ENCODE measurements at places on chromosomes 5 and 9.

- no peak for DNase-seq
Observed at GRCh38 chr5:168269937-168270330, 21.5 kb upstream of the WWC1 start.

GRCh38 chr5:119250946-119251901 is 104.6 kb upstream of the TNFAIP8 start:
- DNase-seq: no peak

DNA sequence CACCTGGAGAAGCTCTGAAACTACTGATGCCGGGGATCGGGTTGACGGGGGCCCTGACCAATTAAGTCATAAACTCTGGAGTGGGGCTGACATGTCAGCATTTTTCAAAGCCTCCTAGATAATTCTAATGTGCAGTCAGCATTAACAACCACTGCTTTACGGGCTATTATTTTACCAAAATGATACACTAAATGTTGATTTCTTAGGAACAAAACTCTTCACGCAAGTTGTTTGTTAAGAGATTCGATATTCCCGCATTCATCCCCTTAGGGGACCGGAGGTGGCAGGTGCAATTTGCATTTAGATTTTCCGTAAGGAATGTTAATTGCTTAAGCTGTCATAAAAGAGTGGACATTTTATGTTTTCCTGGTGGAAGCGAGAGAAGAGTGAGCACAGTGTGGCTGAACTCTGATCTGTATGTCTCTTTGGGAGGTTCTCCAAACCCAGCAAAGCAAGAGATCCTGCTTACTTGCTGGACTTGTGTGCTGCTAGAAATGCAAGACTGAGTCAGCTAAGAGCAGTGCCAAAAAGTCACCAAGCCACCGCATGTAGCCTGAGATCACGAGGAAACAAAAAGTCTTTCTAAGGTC is 77.6 kb downstream of the UGCG start:
- DNase-seq: no peak

GRCh38 chr5:97903742-97904141 is 720.7 kb upstream of the RIOK2 start:
- DNase-seq: no peak

GRCh38 chr5:10594591-10595210 is 30.8 kb downstream of the ANKRD33B start:
- DNase-seq: peak; percentile 93

DNA sequence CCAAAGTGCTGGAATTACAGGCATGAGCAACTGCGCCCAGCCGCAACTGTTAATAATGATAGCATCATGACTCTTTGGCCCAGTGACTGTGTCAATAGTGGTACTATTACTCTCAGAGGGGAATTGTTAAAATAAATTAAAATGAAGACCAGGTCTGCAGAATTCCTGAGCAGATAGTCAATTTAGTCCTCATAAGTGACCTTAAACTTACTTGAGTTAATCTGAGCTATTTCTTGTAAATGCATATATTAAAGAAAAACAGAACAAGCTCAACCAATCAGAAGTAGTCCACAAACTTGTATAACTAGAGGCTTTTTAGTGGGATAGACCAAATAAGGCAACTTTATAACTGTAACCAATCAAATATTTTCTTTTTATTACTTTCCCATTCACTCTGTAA is 1.7 kb upstream of the RECK start:
- DNase-seq: no peak

DNA sequence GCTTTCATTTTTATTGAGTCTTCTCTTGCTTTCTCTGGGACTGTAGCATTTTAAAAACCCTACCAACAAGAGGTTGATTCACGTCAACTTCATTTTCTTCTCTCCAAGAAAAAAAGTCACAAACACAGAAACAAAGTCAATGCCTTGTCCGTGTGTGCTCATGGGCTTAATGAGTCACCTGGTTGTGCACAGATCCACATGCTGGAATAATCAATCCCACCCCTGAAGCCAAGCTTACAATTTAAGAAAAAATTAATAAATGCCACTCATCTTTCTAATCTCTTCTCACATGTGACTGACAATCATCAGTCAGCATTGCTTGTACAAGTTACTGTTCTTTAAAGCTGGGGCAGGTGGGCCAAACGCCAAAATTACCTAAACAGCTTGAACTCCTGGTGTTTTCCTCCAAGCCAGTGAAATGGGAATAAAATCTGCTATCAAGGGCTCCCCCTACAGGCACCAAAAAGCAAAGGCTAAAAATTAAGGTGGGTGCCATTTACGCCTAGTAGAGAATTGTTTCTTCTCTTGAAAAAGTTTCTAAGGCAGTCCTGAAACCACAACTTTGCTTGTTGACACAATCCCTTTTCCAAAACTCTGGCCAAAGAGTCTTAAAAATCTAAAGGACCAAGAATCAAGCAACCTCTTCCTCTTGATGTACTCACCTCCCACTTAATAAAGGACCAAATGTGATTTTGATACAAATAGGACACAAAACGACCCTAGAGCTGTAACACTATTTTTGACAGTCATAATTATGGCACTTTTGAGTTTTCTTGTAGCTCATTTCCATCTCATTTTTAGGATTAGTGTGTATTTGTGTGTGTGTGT is 21.3 kb downstream of the TRMO start:
- peak; percentile 42 for DNase-seq

GRCh38 chr9:121736934-121737462 is 85.6 kb downstream of the DAB2IP start:
- no peak for DNase-seq

DNA sequence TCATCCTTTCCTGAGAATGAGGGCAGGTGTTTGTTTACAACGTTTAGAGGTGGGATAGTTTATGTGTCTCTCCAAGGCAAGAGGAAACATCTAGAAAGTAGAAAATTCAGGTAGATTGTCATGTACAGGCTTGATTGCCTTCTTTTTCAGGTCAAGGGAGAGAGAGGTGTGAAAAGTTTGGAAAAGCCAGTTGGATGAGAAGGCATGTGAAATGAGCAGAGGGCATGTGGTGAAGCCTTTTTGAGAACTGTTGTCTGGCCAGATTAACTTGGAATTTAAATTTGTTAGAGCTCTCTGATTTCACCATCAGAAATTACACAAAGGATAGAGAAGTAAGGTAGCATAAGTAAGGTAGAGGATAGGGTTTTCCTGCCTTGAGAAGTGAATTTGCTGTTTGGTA is 74.6 kb downstream of the SNX24 start:
- DNase-seq: no peak

DNA sequence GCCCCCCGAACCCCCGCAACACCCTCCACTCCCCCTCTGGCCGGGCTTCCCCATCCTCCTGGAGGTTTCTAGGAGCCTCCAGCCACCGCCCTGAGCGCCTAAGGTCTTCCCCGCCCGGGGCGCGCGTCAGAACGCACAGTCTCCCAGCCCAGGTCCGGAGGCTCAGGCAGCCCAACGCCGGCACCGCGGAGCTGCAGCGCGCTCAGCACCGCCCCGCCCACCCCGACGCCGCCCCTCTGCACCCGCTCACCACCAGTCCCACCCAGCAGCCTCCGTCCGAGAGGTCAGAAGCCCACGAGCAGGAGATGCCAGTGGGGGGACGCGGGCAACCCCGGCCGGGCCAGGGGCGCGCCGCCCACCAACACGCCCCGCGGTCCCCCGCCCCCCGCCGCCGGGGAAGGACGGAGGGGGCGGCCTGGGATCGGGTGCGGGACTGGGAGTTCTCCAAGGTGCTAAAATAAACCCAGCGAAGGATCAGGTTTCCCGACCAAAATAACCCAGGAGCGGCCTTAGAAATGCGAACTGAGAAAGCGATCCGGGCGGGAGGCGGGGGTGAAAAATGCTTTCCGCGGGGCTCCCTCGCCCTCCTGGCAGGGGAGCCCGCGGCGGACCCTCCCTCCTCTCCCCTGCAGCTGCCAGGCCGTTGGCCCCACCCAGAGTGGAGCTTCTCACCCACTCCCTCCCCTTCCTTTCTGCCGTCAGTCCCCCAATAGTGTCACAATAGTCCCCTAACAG is 6.5 kb upstream of the FAM78A start:
- no peak for DNase-seq

DNA sequence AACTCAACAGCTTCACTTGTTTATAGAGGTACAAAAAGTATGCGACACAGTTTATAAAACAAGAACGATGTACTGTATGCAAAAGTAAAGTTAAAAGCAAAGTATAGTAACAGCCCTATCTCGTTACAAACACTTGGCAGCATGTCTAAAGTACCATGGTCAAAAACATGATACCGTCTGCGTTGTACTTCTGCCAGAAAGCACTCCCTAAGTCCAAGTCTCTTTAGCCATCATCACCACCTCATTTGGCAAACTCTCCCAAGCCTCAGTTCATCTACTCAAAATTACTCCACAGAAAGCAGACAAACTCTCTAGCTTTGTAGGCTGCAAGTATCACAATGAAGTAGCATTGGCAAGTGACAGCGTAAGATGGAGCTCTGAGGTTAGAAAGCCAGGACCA is 73.4 kb downstream of the NFIB start:
- no peak for DNase-seq

GRCh38 chr5:171776770-171777759 is 8.6 kb upstream of the SMIM23 start:
- DNase-seq: no peak

DNA sequence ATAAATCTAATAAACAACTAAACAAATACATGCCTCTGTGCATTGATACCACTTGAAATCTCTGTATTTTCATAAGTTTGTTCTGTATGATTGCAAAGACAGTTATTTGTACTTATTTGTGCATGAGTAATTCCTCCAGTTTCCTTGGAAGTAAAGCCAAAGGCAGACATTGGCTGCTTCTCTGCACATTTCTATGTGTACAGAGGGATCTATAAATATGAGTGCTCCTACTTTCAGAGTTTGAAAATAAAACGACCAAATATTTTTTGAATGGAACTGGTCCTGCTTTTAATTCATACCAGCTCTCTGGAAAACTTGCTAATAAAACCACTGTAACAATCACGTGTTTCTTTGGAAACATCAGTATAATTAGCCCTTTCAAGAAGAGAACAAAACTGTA is 306.5 kb downstream of the MAN2A1 start:
- DNase-seq: no peak

- DNase-seq: no peak
Observed at GRCh38 chr9:126397056-126397455, 70.4 kb downstream of the MVB12B start.

GRCh38 chr5:115607935-115608334 is 5.7 kb upstream of the TICAM2 start:
- DNase-seq: no peak

GRCh38 chr9:95139126-95139525 is 178.4 kb downstream of the FANCC start:
- DNase-seq: no peak

- no peak for DNase-seq
Observed at GRCh38 chr5:6592601-6593000, 40.2 kb downstream of the NSUN2 start.

- DNase-seq: no peak
Observed at GRCh38 chr9:17802249-17802857, 223.5 kb downstream of the SH3GL2 start.

- no peak for DNase-seq
Observed at GRCh38 chr5:179239256-179240135, 105.8 kb downstream of the ADAMTS2 start.

DNA sequence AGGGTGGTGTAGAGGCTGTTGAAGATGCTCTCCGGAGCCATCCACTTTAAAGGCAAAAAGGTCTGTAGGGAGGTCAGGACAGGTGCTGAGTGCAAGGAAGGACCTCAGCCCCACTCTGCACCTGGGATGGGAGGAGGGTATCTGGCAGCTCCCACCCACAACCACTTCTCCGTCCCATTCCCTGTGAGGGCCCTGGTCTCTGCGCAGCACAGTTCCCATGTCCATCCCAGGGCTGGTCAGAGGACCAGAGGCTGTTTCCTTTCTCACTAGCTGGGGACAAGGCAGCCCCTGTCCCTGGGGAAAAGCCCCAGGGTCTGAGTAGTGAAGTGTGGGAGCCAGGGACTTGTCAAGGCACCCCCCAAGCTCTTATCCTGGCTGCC is 33.7 kb upstream of the CSF1R start:
- DNase-seq: no peak

- no peak for DNase-seq
Observed at GRCh38 chr5:81046041-81046440, 85.9 kb downstream of the RASGRF2 start.

DNA sequence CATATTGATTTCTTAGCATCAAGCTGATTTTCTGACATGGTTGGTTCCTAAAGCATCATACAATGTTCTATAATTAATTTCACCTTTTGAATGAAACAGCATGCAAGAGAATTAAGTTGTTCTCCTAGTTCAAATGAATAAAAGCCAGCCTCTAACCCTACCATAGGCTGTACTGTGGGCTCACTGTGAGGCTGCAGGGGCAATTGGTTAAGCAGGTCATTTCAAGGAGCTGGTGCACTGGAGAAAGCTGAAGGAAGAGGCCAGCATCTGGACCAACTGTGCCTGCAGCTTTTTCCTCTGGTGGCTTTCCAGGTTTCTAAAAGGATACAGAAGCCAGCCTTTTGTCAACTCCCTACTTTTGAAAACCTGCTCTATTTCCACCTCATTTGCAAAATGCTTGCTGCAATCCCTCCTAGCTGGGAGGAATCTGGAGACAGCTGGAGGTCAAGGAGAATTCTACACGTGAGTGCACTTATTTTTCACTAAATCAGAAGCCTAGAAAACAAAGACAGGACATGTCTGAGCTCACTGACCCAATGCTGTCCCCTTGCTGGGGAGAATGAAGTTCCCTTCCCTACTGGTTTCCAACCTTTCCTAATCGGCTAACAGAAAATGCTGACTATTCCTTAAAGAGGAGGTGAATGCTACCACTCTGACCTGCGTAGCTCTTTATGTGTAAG is 158.9 kb downstream of the APBA1 start:
- DNase-seq: no peak

GRCh38 chr5:142863856-142864255 is 93.7 kb downstream of the ARHGAP26 start:
- no peak for DNase-seq

Data from HTR-8/SVneo (cell line).